ENCODE measurements at places on chromosomes 4 and X.
A peak's percentile ranks its signal among the peaks of the same experiment; 100 is the strongest.

DNA sequence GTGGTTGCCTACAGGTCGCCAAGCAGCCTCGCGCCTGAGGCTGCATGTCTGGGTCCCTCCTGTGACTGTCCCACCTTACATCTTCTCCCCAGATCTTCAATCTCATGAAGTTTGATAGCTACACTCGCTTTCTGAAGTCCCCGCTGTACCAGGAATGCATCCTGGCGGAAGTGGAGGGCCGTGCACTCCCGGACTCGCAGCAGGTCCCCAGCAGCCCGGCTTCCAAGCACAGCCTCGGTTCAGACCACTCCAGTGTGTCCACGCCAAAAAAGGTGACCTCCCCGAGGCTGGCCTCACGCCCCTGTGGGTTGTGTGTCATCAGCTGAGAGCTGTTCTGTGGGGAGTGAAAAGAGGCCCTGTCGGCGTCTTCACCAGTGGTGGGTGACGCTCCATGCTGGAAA lies 24.9 kb upstream of the HGFAC start:
- DNase-seq: no peak

- no peak for DNase-seq
Observed at GRCh38 chr4:18180892-18181291, 159.3 kb upstream of the LCORL start.

DNA sequence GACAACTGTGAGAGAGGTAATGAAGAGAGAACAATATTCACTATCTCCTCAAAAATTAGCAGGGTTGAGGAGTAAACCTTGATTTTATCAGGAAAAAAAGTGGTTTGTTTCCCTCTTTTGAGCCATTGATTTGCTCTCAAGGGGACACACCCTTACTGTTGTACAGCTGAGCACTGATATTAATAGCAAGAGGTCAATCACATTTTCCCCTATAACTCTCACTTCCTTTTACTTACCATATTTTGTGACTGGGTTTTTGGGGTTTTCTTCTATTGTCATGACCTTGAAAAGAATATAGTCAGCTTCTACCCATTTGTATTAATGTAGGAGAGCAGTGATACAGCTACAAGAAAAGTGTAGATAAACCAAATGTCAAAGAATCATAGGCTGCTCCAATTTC lies 70.2 kb upstream of the LONRF3 start:
- no peak for DNase-seq

DNA sequence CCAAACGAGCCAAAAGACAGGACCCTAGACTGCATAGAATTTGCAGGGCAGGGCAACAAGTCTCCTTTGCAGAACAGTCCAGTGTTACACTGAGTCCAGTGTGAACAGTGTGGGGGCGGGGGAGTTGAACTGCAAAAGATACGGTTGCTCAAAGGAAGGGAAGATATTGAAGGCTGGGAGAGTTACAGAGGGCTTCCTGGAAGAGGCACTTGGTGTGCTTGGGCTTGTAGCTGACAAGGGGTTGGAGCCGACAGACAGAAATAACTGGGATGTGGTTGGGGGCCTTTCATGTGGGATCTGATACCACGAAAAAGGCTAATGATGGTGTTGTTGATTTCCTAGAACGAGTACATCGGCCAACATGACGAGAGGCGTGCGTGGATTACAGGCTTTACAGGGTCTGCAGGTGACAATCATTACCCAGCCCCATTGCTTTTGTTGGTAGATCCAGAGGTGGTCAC lies 6.1 kb downstream of the XPNPEP2 start:
- no peak for DNase-seq

GRCh38 chrX:74133156-74133796 lies 170.7 kb upstream of the ZCCHC13 start:
- DNase-seq: peak; percentile 52

DNA sequence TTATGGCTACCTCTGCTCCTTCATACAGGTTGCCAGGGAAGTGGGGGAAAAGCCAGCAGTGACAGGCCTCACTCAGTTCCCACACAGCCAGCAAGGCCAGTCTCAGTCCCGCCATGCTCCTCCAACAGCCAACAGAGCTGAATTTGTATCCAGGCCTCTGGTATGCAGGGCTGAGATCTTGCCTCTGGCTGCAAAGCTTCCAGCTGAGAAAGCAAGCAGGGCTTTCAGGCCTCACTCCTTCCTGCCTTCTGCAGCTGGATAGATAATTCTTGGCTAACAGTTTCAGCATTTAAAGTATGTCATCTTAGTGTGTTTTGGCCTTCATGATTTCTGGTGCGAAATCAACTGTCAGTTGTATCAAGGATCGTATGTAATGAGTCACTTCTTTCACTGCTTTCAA lies 103.6 kb downstream of the GNL3L start:
- DNase-seq: no peak

DNA sequence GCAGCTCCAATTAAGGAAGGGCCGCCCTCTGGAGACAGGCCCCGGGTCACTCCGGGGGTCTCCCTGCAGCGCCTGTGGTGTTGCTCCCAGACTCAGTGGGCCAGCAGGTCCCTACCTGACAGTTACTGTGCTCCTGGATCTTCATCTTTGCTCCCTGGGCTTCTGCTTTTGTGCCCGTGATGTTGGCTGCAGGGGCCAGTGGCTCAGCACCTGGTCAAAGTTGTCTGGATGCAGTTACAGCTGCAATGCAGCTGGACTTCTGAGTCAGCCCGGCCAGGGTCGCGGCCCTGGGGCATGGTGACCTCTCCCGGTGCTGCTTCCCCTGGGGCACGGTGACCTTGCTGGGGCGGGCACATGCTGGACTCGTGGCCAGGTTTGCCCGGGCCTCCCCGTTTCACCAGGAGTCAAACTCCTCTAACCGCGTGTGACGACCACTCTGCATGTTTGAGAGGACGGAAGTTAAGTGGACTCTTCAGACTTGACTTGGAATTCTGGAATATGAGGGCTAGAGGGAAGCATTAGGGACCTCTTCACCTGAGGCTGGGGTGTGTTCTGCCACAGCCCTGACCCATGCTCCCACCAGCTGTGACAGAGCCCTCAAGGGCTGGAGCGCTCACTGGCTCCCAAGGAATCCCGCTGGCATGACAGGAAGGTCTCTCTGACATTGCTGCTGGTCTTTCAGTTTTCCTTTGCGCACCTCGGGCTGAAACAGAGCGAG lies 3.7 kb downstream of the CTAG2 start:
- DNase-seq: no peak

DNA sequence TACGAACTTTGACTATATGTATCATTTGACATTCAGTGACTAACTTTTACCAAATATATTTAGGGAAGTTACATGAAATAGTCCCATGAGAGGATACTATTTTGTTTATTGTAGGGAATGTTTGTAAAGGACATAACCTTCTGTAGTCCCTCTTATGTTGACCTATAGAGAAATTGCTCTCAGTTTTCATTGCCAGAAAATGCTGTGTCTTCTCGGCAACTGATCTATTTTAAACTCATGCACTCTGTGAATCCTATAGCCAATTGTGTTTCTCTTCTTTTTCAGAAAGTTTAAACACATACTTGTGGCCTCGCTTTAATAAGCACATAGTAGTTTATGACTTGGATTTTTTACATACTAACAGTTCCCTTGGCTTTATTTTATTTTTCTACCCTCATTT lies 38.2 kb downstream of the DMP1 start:
- DNase-seq: no peak

GRCh38 chr4:137819964-137820383 lies 287.7 kb upstream of the PCDH18 start:
- DNase-seq: peak; percentile 56

DNA sequence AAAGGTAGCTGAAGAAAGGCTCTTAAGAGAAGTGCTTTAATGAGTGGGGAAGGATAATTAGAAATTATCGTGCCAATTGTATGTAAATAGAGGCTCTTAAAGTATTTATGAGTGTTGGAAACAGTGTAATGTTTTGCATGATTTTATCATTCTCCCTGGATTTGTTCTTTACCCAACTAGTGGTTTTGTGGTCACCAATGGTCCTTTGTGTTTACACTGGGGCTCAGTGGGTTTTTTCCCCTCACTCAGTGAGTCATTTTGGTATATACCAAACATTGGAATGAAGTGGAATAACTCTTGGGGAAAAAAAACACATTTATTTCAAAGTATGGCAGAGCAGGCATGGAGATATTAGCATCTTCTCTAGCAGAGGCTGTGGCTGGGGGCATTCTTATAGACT lies 20.8 kb upstream of the LGI2 start:
- no peak for DNase-seq

DNA sequence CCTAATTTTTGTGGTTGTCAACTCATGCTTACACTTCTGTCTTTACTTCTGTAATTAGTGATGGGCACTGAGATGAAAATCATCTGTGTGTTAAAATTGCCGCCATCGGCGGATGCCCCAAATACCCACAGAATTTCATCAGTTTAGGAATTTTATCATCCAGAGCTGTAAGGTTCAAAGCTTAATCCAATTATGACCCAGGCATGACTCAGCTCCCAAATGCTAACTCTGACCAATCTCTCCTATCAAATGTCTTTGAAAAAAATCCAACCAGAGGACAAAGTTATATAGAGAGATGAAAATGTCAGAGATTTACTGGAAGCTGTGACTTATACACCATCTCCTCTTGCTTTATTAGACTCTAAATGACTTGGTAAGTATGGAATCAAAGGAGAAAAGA lies 1048.7 kb upstream of the PRKX start:
- DNase-seq: no peak

All from D341Med (cell line).